ENCODE measurements at places on chromosomes 1 and 21.

DNA sequence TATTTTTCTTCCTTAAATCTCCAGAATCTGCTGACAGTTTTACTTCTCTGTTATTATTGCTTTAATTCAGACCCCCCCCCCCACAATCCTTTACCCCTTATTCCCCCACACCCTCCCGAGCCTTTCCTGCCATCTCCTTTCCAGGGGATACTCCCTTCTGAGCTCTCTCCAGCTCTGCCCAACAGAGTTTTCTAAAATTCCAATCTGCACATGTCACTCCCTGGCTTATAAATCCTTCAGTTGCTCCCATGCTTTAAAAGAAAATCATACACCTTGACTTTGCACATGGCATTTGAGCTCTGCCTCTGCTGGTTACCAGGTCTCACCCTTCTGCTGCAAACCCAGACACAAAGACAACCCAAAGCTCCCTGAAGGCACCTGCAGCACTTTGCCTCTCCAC lies 11.7 kb upstream of the EPS8L3 start:
- DNase-seq, result no peak

GRCh38 chr1:152107984-152108881 lies 7.0 kb downstream of the TCHH start:
- DNase-seq, result no peak

DNA sequence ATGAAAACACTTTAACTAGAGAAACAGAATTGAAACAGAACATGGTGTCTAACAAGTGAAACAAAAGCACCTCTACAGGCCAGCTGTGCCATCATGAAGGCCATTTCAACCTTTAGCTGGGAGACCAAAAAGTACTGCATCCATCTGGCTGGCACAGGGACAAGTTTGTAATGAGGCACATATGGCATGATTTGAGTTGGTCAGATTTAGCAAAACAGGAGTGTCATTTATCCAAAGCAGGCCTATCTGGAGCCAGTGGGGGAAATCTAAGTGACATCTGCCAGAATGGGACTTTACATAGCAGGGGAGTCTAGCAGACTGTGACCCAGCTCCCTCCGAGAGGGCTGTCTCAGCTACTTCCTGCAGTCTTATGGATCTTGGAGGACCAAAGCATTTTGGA lies 51.9 kb downstream of the DNTTIP2 start:
- no peak for DNase-seq

DNA sequence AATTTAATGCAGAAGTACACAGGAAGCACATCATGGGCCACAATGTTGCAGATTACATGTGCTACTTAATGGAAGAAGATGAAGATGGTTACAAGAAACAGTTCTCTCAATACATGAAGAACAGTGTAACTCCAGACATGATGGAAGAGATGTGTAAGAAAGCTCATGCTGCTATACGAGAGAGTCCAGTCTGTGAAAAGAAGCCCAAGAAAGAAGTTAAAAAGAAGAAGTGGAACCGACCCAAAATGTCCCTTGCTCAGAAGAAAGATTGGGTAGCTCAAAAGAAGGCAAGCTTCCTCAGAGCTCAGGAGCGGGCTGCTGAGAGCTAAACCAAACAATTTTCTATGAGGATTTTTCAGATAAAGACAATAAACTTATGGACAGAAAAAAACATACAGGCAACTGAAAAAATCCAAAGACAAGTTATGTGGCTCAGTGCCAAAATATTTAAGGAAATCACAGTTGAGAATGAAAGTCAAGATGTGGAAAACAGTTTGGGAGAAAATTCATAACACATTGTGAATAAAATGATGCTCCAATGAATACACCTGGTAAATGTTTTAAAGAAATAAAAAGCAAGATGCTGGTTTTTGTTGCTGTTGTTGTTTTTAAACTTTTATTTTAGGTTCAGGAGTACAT lies 2.8 kb upstream of the ZNF644 start:
- no peak for DNase-seq

DNA sequence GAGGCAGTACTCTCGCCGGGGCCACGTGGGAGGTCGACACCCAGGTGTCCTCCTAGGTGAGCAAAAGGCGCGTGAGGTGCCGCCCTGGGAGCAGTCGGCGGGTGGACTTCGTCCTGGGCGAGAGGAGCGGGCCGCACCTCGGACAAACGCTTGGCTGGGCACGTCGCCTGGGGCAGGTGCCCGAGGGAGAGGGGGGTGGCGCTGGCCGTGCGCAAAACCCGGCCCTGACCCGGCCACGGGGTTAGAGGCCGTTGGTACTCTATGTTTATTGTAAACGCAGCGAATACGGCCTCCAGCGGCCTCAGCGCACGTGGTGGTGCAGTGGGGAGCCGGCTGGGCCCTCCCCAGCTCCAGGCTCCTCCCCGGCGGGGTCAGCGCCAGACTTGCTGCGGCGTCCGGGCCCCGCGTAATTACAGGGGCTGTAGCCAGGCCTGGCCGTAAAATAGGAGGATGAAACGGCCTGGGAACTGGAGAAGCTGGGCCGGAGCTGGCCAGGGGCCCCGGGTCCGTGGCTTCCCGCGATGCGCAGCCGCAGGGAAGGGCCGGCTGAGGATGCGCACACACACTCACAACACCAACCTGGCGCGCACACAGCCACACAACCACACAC lies 1.6 kb upstream of the EFNA1 start:
- DNase-seq, result no peak

- DNase-seq, result no peak
Observed at GRCh38 chr1:167800251-167800650, 78.5 kb downstream of the MPZL1 start.

Data from stimulated activated CD8-positive, alpha-beta memory T cell treated with anti-CD3 and anti-CD28 coated beads, Interleukin-4, amount 100 ng/mL, for 24 hours (primary cell).